Ascending aorta (tissue), 2 donors: ENCODE measurements at places on chromosomes 5 and 9. TPM values are rescaled to one million over a fixed set of nuclear protein-coding genes. Genes with fewer than 3 reads are reported as not detected.

CDH6 gene
- total RNA-seq, result 6.5 TPM

MIGA2 gene
- total RNA-seq, result 39.9 TPM

PCDHA3 gene
- not detected for total RNA-seq

PAEP gene
- not detected for total RNA-seq

SLC34A1 gene
- not detected for total RNA-seq

CDH9 gene
- total RNA-seq, result not detected

BRD9 gene
- 13.6 TPM for total RNA-seq

CD14 gene
- total RNA-seq, result 122 TPM

MYMK gene
- not detected for total RNA-seq

CAAP1 gene
- total RNA-seq, result 59.5 TPM

TMEM171 gene
- not detected for total RNA-seq

SPATA31C1 gene
- not detected for total RNA-seq

TBCA gene
- total RNA-seq, result 27.4 TPM

HK3 gene
- total RNA-seq, result 4.4 TPM

RNF130 gene
- 86.7 TPM for total RNA-seq

PLAC8L1 gene
- not detected for total RNA-seq

SET gene
- 102 TPM for total RNA-seq

IL13 gene
- total RNA-seq, result not detected

IGIP gene
- total RNA-seq, result 5.6 TPM
